ENCODE measurements at places on chromosomes 11 and 22. TPM values are rescaled to one million over a fixed set of nuclear protein-coding genes. Genes with fewer than 3 reads are reported as not detected.

Gene GSTT2B
- 0.41 TPM for total RNA-seq

Gene LRP5
- total RNA-seq: 4.6 TPM

Gene CDKN1C
- total RNA-seq: 34.8 TPM

Gene PAMR1
- total RNA-seq: not detected

Gene MMP12
- total RNA-seq: 0.22 TPM

- peak; percentile 96 for ATAC-seq
Observed at GRCh38 chr22:39773976-39774539, 119.5 kb downstream of the ENTHD1 start.

Gene PLAAT2
- not detected for total RNA-seq

Gene KCNQ1
- total RNA-seq: 7.0 TPM

- peak; percentile 97 for ATAC-seq
Observed at GRCh38 chr11:32213223-32213622, 122.3 kb downstream of the RCN1 start.

GRCh38 chr22:40939202-40939601 lies 12.0 kb upstream of the RBX1 start:
- ATAC-seq: peak; percentile 94

- ATAC-seq: no peak
Observed at GRCh38 chr11:36233204-36233603, 56.0 kb downstream of the COMMD9 start.

Gene ANGPTL5
- not detected for total RNA-seq

Gene DDX25
- total RNA-seq: 0.69 TPM

Gene TPBGL
- 0.26 TPM for total RNA-seq
